ENCODE measurements at places on chromosomes 4 and X. TPM values are rescaled to one million over a fixed set of nuclear protein-coding genes. Genes with fewer than 3 reads are reported as not detected.

Gene MAGEB17
- total RNA-seq: not detected

Gene CLDN22
- total RNA-seq: not detected

Gene CENPI
- 1.3 TPM for total RNA-seq

Gene ZFP42
- total RNA-seq: 0.09 TPM

Gene FATE1
- total RNA-seq: 0.52 TPM

Gene GIMD1
- 34.1 TPM for total RNA-seq

Gene PAPSS1
- total RNA-seq: 53.8 TPM

Gene TAF7L
- total RNA-seq: not detected

Gene TLR6
- total RNA-seq: 4.3 TPM

Gene UGT8
- 72.8 TPM for total RNA-seq

Gene MND1
- total RNA-seq: 1.7 TPM

Gene SNCA
- 6.1 TPM for total RNA-seq

Gene CT45A10
- total RNA-seq: not detected

Gene PITX2
- total RNA-seq: 4.2 TPM

Gene TCEAL8
- total RNA-seq: 52.5 TPM

Gene INTU
- 10.1 TPM for total RNA-seq

Gene GAGE12H
- not detected for total RNA-seq

Gene TMEM154
- 2.2 TPM for total RNA-seq

Gene FAM241A
- total RNA-seq: 2.6 TPM

- no peak for DNase-seq
Measured at GRCh38 chrX:110168585-110168984, 149.3 kb downstream of the AMMECR1 start.

GRCh38 chr4:10459305-10459704 lies 2.1 kb upstream of the ZNF518B start:
- DNase-seq: no peak

DNA sequence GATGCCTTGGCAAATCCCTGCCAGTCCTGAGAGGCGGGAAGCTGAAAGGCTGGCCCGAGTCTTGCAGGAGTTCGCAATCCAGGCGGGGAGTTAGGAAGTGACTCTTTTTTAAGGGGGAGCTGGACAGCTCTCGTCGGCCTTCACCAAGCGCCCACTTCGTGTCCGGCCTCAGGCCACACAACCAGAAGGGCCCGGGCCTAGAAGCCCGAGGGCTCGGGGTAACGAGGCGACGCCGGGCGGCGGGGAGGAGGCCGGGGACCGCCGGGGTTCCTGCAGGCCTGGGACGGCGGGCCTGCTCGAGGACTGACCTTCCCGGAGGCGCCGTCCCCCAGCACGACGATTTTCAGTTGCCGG lies 395 bp downstream of the RAB28 start:
- DNase-seq: peak; percentile 31

- DNase-seq: no peak
Measured at GRCh38 chr4:173698557-173699262, 168.7 kb upstream of the HAND2 start.

GRCh38 chr4:39729557-39729956 lies 31.6 kb downstream of the UBE2K start:
- DNase-seq: no peak

GRCh38 chrX:151974336-151975227 lies at the start of gene GABRE:
GABRE (minus strand) TSS chrX:151974676; CDS start chrX:151974625, 51 bp downstream.
- peak; percentile 53 for DNase-seq

- DNase-seq: no peak
Measured at GRCh38 chrX:35292522-35292921, 349.9 kb downstream of the FAM47B start.

DNA sequence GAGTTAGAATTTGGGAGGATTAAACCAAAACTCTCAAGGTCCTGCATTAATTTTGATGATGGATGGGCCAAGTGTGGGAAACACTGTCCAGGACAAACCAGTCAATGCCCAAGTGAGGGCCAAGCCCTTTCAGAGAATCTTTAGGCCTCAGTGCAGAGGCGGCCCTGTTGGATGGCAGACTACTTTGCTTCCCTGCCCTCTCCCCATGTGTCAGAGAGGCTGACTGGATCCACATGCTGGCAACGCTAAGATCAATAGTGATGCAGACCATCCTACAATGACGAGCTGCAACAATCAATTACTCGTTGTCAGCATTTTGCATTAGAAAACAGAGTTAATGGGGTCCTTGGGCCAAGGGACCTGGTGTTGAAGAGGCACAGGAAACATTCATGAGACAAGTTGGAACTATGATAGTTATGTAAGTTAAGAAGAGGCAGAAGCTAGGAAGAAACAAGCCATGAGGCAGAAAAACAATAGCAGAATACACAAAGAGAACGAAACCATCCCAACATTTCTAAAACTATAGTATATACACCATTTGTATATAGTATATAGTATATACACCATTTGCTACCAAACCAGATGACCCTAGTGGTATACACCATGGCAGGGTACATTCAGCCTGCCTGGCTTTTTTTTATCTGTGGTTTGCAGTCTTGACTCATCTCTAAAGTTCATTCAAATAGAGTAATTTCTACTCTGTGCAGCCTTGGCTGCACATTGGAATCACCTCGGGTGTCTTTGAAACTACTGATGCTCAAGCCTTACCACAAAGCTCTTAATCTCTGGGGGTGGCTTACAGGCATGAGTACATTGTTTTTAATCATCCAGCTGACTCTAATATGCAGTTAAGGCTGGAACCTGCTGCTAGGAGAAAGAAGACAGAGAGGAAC lies 147.7 kb upstream of the GYPA start:
- DNase-seq: no peak

GRCh38 chr4:3640587-3640962 lies 108.4 kb upstream of the LRPAP1 start:
- no peak for DNase-seq

DNA sequence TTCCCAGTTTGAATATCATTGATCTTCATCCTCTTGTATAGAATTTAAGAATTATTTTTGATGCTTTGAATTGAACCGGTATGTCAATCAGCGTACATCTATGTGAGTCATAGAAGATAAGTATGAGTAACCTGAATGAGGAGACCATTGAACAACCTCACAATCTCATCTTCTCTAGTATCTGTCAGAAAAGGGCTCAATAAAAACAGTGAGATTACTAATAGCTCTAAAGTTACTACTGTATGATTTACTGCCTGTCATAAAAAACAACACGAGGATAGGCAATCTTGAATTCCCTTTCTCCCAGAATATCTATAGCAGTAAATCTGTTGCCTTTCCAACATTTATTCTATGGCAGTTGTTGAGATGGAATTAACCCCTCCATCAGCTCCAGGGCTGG lies 36.1 kb downstream of the PHOX2B start:
- no peak for DNase-seq

- no peak for DNase-seq
Measured at GRCh38 chr4:154389148-154389547, 102.5 kb downstream of the DCHS2 start.

DNA sequence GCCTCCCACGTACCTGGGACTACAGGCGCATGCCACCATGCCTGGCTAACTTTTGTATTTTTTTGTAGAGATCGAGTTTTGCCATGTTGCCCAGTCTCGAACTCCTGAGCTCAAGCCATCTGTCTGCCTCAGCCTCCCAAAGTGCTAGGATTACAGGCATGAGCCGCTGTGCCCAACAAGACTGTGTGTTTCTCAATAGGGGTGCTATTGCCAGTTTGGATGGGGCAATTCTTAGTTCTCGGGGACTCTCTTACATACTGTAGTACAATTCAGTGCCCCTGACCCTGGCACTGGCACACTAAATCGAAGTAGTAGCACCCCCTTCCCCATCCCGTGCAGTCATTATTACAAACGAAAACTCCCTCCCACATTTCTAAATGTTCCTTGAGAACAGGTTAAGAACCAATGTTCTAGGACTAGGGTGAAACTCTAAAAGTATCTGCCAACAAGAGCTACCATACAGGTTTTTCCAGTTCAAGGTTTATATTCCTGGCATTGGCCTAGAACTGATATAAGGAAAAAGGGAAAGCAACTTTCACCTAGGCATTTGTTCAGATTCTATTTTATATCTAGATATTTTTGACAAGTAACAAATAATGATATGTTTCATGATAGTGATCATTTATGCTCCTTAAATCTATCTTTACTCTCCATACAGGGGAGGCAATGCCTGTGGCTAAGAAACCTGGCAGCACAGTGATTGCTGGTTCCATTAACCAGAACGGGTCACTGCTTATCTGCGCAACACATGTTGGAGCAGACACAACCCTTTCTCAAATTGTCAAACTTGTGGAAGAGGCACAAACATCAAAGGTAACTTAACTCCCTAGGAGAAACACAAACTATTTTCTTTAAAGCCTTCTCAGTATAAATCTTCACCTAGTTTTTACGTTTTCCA lies 50.4 kb upstream of the PGAM4 start:
- DNase-seq: no peak

DNA sequence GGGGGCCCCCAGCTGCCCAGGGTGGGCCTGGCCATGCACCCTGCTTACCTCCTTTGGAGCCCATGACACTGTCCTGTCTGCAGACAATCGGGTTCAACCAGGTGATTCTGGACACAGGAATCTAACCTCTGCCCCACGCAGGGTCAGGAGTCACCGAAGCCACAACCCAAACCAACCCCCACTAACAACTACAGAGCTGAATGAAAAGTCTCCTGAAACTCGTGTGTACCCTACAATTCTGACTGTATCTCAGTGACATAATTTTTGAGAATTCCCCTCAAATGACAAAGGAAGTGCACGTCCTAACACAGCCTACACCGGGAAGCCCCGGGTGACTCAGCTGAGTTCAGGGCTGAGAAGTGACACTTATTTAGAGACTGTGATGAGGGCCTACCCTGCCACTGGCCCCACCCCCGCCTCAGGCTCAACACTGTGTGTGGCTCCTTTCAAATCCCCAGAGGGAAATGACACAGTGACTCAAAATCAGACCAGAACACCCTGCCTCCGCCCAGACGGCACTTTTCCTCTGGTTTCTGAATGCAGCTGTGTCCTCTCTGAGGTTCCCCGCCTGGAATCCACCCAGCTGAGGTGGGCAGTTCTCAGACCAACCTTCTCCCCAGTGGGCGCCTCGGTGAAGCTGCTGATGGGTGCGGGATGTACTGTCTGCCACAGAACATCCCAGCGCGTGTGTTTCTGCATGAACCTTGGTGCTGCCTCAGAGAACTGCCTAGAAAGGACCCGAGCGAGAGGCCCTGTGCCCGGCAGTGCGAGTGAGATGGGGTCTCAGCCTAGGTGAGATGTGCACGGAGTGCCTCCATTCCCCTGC lies 9.9 kb downstream of the TNIP2 start:
- no peak for DNase-seq

GRCh38 chr4:184437565-184438265 lies 36.6 kb downstream of the IRF2 start:
- DNase-seq: no peak

DNA sequence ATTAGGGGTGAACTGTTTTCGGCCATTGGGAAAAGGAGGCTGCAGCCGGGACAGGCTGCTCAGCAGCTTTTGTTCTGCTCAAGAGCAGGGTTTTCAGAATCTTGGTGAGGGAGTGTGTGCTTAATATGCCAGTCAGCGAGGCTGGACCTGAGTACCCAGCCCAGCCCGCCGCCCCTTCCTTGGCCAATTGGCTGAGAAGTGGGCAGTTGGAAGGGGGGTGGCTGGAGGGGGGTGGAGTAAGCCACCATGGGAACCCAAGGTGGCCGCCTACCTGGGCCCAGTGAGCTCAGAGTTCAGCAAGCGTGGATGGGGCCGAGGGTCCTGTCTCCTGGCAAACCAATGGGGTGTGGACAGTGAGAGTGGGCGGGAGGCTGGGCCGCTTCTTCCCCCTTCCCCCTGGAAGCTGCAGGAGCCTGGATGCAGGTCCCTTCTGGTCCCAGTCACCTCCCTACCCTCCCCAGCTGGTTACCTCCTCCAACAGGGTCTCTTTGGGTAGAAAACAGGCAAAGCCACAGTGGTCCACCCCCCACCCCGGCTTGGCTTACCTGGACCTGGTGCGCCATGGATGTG lies 52.5 kb downstream of the SORCS2 start:
- DNase-seq: no peak

- peak; percentile 23 for DNase-seq
Measured at GRCh38 chr4:14726877-14727361, 275.4 kb upstream of the CPEB2 start.

DNA sequence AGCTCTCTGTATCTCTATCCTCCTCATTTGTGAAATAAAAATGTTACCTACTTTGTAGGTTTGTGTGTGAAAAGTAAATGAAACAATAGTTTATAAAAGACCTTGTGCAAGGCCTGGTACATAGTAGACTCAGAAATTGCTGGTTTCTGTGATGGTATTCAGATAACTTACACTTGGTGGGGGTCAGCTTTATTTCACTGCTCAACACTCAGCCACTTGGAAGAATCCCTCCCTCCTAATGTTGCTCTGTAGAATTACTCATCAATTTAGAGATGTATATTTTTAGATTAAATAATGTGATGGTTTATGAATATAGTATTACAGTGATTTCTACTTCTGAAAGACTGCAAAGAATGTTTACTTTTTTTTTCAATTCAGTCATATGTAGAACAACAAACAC lies 32.7 kb downstream of the SMARCAD1 start:
- DNase-seq: no peak

GRCh38 chrX:114906984-114907510 lies 110.4 kb downstream of the IL13RA2 start:
- no peak for DNase-seq

DNA sequence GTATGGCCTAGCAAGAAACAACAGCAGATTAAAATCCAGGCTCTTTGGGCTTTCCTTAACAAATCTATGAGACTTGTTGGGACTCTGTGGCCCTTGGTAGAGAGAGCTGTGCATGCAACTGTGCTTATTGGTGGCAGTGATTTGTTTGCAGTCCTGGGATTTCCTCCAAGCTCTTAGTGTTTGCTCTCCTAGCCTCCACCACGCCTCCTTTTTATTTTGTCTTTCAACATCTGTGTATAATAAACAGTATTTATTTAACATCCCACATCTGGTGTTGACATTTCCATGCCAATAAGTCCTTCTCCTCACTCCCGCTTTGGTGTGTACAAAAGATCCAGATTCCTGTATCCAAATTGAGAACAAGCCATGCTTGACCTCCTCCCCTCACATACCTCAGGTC lies 3.1 kb downstream of the TNMD start:
- DNase-seq: no peak

GRCh38 chrX:22164770-22165388 lies 107.8 kb upstream of the CBLL2 start:
- no peak for DNase-seq

GRCh38 chr4:87209182-87209581 lies 11.2 kb downstream of the KLHL8 start:
- DNase-seq: no peak

Measured in mucosa of gallbladder (tissue), 1 donor.